ENCODE measurements at places on chromosomes 13 and 19.
A peak's percentile ranks its signal among the peaks of the same experiment; 100 is the strongest.

DNA sequence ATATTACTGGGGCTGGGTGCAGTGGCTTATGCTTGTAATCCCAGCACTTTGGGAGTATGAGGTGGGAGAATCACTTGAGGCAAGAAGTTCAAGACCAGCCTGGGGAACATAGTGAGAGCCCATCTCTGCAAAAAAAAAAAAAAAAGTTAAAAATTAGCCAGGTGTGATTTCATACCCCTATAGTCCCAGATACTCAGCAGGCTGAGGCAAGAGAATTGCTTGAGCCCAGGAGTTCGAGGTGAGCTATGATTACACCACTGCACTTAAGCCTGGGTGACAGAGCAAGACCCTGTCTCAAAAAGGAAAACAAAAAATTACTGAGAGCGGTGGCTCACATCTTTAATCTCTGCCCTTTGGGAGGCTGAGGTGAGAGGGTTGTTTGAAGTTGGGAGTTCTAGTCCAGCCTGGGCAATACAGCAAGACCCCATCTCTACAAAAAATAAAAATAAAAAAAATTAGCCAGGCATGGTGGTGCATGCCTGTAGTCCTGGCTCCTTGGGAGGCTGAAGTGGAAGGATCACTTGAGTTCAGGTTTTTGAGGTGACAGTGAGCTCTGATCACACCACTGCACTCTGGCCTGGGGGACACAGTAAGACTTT is 87.5 kb downstream of the ZMYM2 start:
- DNase-seq, result no peak

DNA sequence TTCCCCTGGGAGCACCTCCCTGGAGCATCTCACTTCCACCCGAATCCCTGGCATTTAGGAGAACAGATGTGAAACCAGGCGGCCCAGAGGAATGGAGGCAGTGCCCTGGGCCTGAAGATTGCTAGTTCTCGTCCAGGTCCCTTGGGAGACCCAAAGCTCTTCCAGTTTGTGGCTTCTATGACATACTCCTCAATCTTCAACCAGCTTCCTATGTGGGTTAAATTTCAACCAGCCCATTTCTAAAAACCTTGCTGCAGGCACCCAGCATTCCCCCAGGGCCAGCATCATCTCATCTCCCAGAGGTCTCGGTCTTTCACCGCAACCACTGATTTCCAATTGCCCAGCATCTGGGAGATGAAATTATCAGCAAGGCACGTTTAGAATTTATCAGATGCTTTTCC is 46.0 kb upstream of the STK24 start:
- no peak for DNase-seq

DNA sequence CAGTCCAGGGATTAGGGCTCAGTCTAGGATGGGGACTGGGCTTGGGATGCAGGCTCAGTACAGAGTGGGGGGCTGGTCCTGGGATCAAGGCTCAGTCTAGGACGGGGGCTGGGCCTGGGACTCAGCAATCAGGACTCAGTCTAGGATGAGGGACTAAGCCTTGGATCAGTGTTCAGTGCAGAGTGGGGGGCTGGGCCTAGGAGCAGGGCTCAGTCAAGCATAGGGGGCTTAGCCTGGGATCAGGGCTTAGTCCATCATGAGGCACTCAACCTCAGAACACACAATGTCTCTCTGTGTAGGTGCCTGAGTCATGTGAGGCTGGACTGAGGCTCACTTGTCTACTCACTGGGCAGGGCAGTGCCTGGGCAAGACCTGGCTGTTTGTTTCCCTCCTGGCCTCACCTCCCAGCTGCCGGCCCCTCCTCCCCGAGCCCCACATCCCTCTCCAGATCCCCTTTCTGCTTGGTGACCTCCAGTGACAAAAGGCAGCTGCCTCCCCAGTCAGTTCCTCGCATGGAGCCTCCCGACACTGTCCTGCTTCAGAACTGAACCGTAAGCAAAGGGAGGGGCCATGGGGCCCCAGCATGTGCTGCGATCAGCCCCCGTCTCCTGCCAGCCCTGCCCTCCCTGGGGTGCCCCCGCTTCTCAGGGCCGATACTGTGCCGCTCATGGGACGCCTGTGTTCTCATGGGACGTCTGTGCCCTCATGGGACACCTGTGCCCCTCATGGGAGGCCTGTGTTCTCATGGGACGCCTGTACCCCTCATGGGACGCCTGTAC is 6.5 kb upstream of the S1PR4 start:
- no peak for DNase-seq

- DNase-seq, result no peak
Observed at GRCh38 chr19:49585023-49585422, 3.9 kb downstream of the PRRG2 start.

DNA sequence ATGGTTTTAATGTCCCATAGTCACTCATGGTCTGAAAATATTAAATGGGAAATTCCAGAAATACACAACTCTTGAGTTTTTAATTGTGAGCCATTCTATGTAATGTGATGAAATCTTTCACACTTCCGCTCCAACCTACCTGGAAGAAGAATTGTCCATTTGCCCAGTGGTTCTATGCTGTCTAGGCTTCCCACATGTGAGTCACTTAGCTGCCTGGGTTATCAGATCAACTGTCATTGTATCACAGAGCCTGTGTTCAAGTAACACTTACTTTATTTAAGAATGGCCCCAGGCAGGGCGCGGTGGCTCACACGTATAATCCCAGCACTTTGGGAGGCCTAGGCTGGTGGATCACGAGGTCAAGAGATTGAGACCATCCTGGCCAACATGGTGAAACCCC is 1450.5 kb downstream of the EFNB2 start:
- no peak for DNase-seq

DNA sequence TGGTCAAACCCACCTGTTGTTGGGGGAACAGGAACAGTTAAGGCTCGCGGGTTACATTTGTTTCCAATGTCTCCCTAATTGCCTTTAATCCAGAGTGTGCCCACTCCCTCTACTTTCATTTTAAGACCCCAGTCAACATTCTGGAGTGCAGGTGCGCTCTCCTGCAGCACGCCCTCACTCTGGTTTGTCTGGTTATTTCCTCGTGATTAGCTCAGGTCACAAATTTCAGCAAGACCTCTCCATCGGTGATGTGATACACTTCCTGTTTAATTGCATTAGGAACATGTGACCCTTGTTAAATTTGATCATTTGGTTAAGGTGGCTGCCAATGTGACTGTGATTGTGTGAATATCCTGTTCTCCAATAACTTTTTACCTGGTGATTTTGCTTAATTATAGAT is 53.0 kb downstream of the TEX29 start:
- no peak for DNase-seq

- no peak for DNase-seq
Observed at GRCh38 chr13:106558527-106558926, 9.4 kb downstream of the ARGLU1 start.

DNA sequence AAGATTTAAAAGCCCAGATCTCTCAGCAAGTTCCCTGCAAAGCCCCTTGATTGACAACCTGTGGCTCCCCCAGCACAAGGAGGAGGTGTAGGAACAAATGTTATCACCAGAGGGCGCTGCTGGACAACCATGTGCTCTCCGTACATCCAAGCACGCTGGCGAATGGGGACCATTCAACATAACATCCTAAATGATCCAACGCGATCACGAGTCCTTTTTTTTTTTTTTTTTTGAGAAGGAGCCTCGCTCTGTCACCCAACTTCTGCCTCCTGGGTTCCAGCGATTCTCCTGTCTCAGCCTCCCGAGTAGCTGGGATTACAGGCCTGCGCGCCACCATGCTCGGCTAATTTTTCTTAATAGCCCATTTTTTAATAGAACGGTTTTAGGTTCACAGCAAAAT is 52.0 kb downstream of the NWD1 start:
- DNase-seq, result peak; percentile 78

DNA sequence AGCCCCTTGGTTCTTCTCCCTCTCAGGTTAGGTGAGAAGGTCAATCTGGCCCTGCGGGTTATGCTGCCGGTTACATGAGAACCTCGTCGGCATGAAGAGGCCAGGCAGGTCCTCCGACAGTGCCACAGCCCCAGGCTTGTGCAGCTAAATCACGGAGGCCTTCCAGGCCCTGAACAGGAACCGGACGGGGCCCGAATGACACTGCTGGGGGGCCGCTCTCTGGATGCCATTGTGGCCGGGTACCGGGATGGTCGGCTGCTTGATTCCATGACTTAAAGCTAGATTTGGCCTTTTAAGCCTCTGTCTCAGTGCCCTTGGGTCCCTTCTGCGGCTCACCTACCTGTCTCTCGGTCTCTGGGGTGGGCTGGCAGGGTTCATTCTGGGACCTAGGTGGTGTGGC is 48.4 kb downstream of the C1QTNF9 start:
- DNase-seq, result no peak

- DNase-seq, result no peak
Observed at GRCh38 chr19:28883241-28883693, 329.7 kb downstream of the UQCRFS1 start.

- DNase-seq, result no peak
Observed at GRCh38 chr19:29383696-29384095, 142.1 kb upstream of the VSTM2B start.

GRCh38 chr13:74683411-74683810 is 549.2 kb upstream of the KLF12 start:
- no peak for DNase-seq

- DNase-seq, result no peak
Observed at GRCh38 chr19:12117201-12117970, 22.8 kb downstream of the ZNF20 start.

- no peak for DNase-seq
Observed at GRCh38 chr13:84249463-84249862, 367.2 kb upstream of the SLITRK1 start.

- DNase-seq, result no peak
Observed at GRCh38 chr13:78030341-78030896, 111.8 kb upstream of the EDNRB start.

DNA sequence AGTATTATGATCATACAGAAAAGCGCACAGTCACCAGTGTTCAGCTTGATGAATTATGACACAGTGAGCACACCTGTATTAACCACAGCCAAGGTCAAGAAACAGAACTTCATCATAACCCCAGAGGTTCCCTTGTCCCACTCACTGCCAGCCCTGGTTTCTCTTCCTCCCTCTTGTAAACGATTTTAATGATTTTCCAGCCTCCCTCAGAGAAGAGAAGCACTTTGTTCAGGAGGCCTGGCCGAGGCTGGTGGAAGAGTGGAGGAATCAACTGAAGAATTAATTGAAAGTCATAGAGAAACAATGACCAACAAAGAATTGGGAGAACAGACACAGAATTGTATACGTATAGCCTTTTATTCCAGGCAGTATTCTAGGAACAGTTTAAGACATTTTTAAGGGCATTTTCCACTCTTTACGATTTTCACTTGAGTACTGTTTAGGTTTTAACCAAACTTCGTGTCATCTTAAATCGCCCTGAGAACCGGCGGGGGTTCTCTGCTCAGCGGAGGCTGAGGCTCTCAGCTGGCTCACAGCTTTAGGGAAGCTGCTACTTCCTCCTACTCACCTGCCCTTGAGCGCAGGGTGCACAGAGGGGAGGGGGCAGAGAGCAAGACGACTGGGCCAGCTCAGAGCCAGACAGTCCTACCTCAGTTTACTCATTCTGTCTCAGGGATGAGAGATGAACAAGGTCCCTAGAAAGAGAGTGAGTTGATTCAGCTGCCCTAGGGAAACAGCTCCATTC is 108.6 kb downstream of the AKAP11 start:
- no peak for DNase-seq

GRCh38 chr19:11587302-11587974 is 9.8 kb upstream of the ZNF627 start:
- DNase-seq, result peak; percentile 60

GRCh38 chr13:24893863-24894262 is 129.9 kb downstream of the RNF17 start:
- DNase-seq, result no peak

GRCh38 chr13:107574517-107575210 is 640.7 kb downstream of the LIG4 start:
- no peak for DNase-seq

DNA sequence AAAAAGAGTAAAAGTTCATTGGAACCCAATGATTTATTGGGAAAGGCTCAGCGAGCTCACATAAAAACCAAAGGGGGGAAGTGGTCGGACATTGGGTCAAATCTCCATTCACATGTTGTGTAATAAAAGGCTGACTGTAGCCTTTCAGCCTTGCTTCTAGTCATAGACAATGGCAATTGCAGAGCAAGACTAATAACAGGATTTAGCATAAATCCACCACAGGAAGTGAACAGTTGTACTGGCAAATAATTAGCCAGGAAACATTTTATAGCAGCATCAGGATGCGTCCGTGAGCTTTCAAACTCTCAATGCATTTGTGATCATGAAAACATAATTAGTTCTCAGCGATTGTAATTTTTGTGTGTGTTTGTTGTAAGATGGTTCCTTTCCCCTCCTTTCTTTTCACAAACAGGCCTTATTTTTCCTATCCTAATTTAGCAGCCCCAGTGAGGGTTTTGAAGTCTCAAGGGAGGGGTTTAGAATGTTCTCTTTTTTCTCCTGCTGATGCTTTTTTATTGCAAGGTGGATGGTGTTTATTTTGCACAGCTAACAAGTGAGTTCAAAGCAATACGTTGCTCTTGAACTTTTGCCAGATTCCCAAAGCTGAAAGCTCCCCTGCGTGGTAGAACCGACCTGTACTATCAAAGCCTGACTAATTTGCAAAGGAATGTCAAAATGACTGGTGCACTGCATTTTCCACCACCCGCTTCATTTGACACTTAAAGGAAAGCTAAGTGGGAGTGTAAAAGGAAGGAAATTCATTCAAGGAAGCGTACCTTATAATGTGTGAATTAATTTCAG is 105.6 kb downstream of the SPRY2 start:
- peak; percentile 14 for DNase-seq

DNA sequence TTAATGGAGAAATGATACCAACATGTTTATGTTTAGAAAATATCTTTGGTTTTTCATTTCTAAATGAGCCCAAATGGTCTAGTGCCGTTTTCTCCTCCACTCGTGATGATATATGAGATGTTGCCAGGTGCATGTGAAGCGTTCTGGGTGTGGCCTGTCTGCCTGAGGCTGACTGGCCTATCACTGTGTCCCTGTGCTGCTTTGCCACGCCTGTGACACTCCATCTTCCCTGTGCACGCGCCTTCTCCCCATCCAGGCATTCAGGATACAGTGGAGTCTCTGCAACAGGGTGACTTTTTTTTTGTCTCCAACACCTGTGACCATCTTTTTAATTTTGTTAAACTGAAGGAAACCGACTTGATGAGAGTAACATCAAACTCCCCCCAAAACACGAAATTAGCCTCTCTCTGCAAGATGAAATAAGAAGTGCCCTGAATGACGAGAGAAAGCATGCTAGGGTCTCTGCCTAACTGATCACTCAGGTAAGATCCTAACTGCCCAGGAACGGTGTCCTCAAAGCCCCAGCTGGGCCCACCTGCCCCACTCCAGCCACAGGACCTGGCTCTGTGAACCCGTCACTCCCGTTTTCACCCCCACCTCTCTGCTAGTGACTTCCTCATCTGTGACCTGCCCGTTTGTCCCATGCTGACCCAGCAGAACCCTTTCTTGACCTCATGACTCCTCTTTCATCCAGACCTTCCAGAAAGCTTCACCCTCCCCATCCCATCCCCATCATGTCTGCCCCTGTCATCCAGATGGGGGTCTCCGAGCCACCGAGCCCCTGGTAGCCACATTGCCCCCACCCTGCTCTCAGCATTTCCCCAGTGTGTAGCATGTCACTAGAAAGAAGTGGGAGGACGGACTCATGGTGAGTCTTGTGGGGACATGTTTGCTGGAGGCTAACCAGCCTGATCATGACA is 33.2 kb upstream of the TFDP1 start:
- DNase-seq, result no peak
